Transverse colon (tissue), 4 donors: ENCODE measurements at places on chromosomes 6 and 20. TPM values are rescaled to one million over a fixed set of nuclear protein-coding genes. Genes with fewer than 3 reads are reported as not detected.

Gene APOM
- 2.2 TPM for total RNA-seq

Gene RGS19
- total RNA-seq: 10.8 TPM

Gene TMEM151B
- 0.14 TPM for total RNA-seq

Gene FOXP4
- total RNA-seq: 15.0 TPM

Gene WFDC10B
- total RNA-seq: not detected

Gene FAM209B
- 1.9 TPM for total RNA-seq

Gene TSPO2
- total RNA-seq: not detected

Gene KHDRBS2
- 1.6 TPM for total RNA-seq

Gene SEL1L2
- total RNA-seq: not detected

Gene PCED1A
- total RNA-seq: 85.7 TPM

Gene GHRH
- total RNA-seq: not detected

Gene CTSZ
- total RNA-seq: 213 TPM

Gene SMPD2
- 34.5 TPM for total RNA-seq

Gene PAX1
- total RNA-seq: not detected

Gene CENPW
- total RNA-seq: not detected

Gene TCF21
- 6.3 TPM for total RNA-seq

Gene CCM2L
- 4.9 TPM for total RNA-seq

Gene NKAPL
- total RNA-seq: 0.55 TPM

Gene TRIM10
- total RNA-seq: 4.6 TPM

Gene RBBP8NL
- total RNA-seq: 9.4 TPM
